ENCODE measurements at places on chromosomes 6 and 20. TPM values are rescaled to one million over a fixed set of nuclear protein-coding genes. Genes with fewer than 3 reads are reported as not detected.

DNA sequence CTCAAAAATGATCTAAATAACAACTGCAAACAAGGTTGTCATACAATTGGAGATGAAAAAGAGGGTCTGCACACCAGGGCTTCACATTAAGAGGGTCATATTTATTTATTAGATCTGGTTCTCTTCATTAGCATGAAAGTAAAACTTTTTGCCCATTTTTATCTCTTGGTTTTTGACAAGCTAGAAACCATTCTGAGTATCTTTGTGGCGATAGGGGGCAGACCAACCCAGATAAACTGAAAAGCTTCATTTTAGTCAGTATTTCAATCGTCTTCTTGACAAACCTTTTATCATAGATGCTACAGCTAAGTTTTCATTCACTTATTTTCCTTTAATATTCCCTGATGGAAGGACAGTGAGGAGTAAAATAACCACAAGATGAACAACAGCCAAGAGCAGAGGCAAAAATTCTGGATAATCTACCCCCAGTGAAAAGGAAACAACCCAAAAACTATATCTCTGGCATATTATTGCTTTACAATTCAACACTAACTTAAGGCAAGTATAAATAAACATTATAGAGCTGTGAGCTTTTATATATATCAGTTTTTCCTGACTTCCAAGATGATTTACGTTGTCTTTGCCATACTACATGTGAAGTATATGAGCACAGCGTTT lies 45.2 kb downstream of the THEMIS start:
- DNase-seq: peak; percentile 23

- DNase-seq: no peak
These were observed 57.6 kb downstream of the GCNT2 start for GRCh38 chr6:10578723-10579122.

- no peak for DNase-seq
These were observed 5.4 kb upstream of the MAPK13 start for GRCh38 chr6:36124881-36125280.

The SCRT2 gene
- total RNA-seq: not detected

- DNase-seq: no peak
These were observed 7.2 kb upstream of the UQCC2 start for GRCh38 chr6:33718713-33719112.

GRCh38 chr6:147033267-147033666 lies 170.9 kb upstream of the STXBP5 start:
- no peak for DNase-seq

The EYA2 gene
- not detected for total RNA-seq

- DNase-seq: no peak
These were observed 55.7 kb downstream of the RALY start for GRCh38 chr20:34049389-34049788.

DNA sequence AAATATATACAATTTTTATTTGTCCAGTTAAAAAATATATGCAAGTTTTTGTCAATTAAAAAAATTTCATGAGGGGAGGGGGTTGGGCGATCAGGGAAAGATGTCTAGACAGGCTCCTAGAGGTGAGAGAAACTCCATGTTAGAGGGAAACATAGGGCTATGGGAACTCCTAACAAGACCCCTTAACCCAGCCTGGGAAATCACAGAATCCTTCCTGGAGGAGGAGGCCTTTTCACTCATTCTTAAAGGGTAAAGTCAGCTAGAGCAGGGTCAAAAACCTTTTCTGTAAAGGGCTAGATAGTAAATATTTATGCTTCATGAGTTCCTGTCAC lies 75.9 kb upstream of the PTPN1 start:
- no peak for DNase-seq

- DNase-seq: no peak
These were observed 20.0 kb downstream of the VEGFA start for GRCh38 chr6:43790031-43790430.

The PRL gene
- total RNA-seq: not detected

DNA sequence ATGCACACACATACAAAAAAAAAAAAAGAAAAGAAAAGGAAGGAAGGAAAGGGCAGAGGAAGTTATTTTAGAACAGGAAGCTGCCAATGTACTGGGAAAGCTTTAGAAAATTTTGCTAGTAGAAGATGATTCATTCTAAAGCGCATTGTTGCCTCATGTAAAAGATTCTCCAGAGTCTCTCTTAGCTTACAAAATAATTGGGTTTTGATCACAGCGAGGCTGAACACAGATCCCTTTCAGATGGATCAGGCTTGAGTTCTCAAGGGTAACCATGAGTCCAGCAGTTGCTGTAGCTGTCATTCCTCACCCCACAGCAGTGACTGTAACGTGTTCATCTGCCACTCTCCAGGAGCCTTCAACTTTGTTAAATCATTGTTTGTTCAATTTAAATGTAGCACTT lies 81.9 kb downstream of the PHACTR2 start:
- peak; percentile 15 for DNase-seq

- no peak for DNase-seq
These were observed 171.7 kb upstream of the MAN1A1 start for GRCh38 chr6:119521251-119521650.

- peak; percentile 76 for DNase-seq
These were observed 12.2 kb downstream of the SNAP91 start for GRCh38 chr6:83696674-83697073.

The LAMA4 gene
- total RNA-seq: 497 TPM

The STMND1 gene
- total RNA-seq: not detected

DNA sequence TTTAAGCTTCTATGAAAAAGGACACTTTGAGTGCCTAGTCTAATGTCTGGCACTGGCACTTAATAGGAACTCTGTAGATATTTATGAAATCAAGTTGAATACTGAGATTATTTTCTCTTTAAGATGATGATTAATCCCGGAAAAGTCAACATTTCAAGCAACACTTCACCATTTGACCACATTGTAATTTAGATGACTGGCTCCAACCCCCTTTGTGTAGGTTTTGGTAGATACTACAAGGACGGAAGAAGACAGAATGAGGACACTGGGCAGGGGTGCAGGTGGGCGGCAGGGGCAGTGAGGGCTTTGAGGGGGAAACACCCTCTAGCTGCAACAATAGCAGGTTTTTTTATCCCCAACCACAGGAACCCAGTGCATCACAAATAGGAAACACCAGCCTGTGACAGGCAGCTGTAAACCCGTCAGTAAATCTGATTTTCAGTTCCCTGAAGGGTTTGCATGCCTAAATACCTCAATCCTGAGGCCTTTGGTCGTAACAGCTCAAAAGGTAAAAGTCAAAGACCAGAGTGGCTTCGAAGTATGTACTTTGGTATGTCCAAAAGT lies 4.6 kb downstream of the DTNBP1 start:
- no peak for DNase-seq

GRCh38 chr6:118869894-118870589 lies 23.9 kb upstream of the ASF1A start:
- DNase-seq: peak; percentile 79

The ADGRG6 gene
- total RNA-seq: 3.3 TPM

- no peak for DNase-seq
These were observed 7.1 kb downstream of the DDR1 start for GRCh38 chr6:30891450-30891723.

DNA sequence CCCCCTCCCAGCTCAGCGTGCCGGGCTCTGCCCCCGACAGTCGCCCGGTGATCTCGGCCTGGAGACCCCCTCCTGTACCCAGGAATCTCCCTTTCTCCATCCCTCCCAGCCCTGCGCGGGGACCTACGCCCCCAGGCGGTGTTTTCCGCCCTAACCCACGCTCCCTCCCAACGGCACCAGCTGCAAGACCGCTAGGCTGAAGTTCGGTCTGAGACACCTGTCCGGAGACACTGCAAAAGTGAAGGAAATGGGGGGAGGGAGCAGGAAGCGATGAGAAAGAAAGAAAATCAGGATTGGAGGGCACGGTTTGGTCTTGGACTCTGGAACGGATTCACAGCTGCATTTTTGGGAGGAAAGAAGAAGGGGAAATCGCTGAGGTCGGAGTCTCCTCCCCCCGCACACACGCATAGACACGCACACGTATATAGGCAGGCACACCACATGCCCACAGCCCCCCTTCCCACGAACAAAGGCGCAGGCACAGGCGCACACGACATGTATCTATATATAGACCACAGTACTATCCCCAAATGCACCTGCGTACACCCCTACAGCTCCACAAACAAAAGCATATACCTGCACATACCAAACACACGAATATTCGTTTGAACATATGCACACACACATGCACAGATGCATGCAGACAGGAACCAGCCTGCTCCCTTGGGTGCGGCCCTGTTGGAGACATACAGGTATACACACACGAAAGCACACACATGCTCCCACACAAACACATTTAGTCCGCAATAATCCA lies 1.0 kb downstream of the SLC32A1 start:
- DNase-seq: no peak

- DNase-seq: peak; percentile 60
These were observed 29.2 kb downstream of the ERMARD start for GRCh38 chr6:169780571-169781091.

The BCAS1 gene
- not detected for total RNA-seq

- no peak for DNase-seq
These were observed 19.2 kb downstream of the ASIP start for GRCh38 chr20:34260208-34260942.

- DNase-seq: peak; percentile 16
These were observed 56.7 kb downstream of the FILIP1 start for GRCh38 chr6:75436869-75437268.

The CASS4 gene
- under 0.01 TPM for total RNA-seq

The PPT2 gene
- total RNA-seq: 27.2 TPM

- no peak for DNase-seq
These were observed 10.5 kb downstream of the STMN3 start for GRCh38 chr20:63642527-63643247.

The ASIP gene
- not detected for total RNA-seq

- DNase-seq: no peak
These were observed 17.9 kb upstream of the ABRACL start for GRCh38 chr6:139010674-139011073.

The EMILIN3 gene
- total RNA-seq: 0.13 TPM

The PROKR2 gene
- total RNA-seq: not detected

GRCh38 chr20:61619751-61620150 lies 367.7 kb downstream of the CDH4 start:
- no peak for DNase-seq

The PTK7 gene
- total RNA-seq: 37.8 TPM

DNA sequence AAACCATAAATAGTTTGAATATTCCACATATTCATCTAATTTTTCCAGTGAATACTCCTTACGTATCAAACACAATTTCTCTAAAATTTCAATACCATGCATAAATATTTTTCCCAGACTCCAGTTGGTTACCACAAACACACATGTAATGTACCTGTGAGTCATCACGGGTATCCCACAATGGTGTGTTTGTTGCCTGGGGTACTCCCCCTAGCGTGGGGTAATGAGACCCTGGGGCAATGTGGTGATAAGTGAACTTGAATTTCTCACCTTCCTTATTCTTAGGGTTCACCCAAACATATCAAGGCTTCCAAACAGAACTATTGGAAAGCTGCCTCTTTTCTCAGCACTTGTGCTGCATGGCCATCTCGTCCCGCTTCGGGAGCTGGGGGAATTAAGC lies 51.0 kb downstream of the STX7 start:
- no peak for DNase-seq

GRCh38 chr6:159467473-159468041 lies 225.5 kb downstream of the SOD2 start:
- no peak for DNase-seq

GRCh38 chr20:44765701-44766347 lies 20.2 kb downstream of the KCNK15 start:
- DNase-seq: no peak

DNA sequence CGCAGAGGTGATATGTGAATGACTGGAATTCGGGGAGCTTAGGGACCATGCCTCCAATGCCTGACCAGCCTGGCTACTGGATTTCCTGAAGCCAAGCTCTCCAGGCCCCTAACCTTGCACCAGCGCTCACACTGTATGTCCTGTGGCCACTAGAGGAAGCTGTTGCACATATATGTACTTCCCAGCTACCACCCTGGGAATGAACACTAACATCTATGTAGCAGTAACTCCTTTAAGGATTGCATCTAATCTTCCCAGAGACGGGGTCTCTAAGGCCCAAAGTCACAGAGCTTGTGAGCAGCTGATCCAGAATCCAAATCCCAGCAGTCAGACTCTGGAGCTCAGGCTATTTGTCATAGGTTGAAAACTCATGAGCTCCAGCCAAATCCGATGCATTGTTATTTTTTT lies 20.4 kb upstream of the BPIFB1 start:
- peak; percentile 58 for DNase-seq

DNA sequence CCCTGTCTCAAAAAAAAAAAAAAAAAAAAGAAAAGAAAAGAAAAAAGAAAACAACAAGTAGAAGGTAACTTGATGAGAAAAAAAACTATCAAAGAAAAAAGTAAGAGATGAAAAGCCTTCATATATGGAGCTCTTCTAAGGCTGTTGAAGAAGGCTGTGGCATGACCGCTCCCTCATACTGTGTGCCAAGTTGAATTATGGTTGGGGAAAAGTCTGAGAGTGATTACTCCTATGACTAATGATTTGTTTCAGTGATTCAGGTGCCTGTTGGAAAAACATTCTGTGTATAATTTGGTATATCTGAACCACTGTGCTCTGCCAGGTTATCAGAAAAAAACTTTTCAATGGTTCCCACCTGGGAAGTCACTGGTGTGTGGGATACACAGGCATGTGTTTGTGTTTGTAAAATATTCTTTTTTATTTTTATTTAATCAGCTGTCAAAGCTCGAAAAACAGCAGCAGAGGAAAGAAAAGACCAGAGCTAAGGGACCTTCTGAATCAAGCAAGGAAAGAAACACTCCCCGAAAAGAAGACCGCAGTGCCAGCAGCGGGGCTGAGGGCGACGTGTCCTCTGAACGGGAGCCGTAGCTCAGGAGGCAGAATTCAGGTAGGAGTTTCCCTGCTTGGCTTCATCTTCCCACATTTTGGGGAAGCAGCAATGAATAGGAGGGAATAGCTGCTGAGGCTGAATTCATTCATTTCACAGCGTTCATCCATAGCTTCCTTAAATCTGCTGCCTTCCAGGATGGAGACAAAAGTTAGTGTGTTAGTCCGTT lies 69.7 kb upstream of the SCP2D1 start:
- DNase-seq: no peak

DNA sequence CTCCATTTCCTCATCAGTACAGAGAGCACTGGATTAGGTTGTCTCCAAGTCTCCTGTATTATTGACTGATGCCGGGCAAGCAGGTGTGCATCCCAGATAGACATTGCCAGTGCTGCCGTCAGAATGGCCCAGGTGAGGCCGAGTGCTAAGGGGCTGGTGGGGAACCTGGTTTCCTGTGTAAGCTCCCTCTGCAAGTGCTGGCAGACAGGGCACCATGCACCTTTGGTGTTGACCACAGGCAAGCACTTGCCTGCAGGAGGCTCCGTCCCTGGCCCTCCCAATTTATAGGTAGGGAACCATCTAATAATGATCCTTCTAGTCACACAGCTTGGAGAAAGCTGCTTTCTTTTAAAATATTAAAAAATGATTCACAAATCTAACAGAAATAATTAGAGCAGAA lies 747 bp downstream of the GABRR1 start:
- DNase-seq: no peak

GRCh38 chr6:47292944-47293343 lies 16.8 kb downstream of the TNFRSF21 start:
- no peak for DNase-seq

Measured in dermis microvascular lymphatic vessel endothelial cell (primary cell).